T-helper 17 cell (primary cell): ENCODE measurements at places on chromosomes 2 and 18.

DNA sequence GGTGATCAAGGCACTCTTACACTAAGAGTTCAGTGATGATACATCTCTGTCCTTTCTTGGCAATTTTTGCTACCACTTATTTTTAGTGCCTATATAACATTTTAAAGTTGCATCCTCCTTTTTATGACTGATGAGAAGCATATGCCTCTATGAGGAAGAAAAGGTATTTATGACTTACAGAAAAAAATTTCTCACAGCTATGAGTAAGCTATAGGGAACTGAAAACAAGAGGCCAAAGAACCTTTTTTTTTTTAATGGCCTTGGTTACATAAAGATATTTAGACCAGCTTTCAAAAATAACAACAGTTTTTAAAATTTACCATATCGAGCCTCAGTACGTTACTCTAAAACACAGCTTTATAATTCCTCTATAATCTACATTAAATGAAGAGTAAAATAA lies 21.3 kb downstream of the MBD5 start:
- DNase-seq: no peak

- DNase-seq: no peak
These were observed 89.2 kb downstream of the NYAP2 start for GRCh38 chr2:225488743-225489142.

DNA sequence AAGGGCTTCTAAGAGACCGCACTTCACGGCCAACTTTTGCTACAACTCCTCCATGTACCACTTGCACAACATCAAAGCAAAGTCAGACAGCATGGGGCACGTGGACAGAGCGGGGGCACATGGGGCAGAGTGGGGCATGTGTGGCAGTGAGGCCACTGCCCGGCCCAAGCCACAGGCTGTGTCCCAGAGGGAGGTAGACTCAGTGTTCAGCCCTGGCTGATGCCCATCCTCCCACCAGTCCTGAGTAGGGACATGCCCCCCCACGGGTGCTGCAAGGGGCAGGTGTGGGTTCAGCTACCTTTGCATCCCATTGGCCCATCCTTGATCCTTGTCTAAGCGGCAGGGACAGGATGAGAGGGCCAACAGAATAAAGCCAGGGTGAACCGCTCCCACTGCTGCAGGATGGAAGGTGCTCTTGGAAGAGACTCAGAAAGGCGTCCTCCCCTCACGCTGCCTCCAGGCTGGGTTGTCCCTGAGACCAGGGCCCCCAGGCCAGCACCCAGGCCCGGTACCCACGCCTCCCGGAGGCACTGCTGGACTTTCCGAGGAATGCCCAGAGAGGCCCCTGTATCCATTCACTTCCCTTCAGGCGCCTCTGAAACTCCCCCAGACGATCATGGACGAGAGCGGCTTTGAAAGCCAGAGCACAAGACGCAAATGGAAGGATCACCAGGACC lies 218.2 kb downstream of the NDUFA10 start:
- no peak for DNase-seq

DNA sequence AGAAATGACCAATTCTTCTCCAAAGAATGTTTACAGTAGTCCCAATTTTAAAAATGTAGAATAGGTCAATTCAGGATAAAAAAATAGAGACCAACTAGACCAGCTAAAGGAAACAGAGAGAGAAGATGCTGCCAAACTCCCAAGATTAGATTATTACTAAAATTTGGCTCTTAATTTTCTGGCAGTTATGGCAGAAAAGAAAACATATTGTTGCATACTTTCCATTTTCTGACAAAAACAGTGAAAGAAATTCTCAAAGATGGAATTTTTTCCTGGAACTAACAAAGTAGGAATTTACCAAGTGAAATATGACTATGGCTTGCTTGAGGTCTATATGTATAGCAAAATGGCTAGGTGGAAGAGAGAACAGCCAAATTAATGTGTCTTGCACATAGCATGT lies 138.3 kb upstream of the STK17B start:
- no peak for DNase-seq

DNA sequence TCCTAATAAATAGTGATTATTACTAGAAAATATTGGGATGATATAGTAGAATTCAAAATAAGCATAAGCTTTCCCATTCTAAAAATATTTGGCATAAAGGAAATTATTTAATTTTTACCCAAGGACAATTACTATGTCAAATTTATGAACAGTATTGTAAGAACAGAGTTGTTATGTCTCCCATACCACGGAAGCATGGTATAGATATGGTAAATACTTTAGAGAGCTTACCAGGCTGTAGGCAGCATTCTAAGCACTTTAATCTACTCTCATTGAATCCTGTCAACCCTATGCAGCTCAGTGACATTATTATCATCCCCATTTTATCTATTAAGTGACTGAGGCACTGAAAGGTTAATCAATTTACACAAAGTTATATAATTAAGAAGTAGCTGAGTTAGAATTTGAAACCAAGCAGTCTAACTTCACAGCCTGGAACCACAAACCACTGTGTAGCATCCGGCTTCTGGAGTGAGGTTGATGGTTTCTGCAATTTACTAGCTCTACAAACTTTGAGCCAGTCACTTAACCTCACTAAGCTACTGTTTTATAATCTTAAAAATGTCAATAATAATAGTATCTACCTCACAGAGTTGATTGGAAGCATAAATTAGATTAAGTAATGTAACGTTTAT lies 323.7 kb downstream of the ARHGAP15 start:
- no peak for DNase-seq

DNA sequence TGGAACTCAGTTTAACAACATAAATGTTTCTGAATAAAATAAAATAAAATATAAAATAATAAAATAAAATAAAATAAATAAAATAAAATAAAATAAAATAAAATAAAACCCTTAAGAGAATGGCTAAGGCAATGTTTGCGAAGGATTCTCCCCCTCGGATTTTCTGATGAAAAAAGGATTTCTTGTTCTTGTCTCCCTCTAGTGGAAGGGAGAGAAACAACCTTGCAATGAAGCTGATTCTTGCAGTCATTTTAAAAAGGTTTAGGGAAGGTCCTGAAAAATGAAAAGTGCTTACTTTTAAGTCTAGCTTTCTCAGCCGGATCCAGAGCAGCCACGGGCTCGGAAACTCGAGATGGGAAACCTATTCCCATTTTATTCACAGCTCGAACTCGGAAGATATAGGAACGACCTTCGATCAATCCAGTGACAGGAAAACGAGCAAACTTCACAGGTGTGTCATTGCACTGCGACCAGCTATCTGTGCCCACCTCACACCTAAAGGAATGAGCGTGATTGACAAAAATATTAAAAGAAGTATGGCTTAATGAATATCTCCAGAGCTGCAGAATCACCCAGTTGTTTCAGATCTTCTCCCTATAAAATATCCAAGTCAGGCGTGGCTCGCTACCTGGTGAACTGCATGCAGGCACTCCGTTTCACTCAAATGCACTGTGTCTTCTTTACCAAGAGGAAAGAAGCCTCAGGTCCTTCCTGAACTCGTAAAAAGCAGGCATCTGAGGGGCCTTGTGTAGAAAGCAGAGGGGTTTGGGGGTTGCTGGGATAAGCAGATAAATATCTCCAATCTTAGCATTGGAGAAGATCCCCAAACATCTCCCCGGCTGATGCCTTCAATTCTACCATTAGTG lies 68.1 kb downstream of the MYOM1 start:
- DNase-seq: no peak

DNA sequence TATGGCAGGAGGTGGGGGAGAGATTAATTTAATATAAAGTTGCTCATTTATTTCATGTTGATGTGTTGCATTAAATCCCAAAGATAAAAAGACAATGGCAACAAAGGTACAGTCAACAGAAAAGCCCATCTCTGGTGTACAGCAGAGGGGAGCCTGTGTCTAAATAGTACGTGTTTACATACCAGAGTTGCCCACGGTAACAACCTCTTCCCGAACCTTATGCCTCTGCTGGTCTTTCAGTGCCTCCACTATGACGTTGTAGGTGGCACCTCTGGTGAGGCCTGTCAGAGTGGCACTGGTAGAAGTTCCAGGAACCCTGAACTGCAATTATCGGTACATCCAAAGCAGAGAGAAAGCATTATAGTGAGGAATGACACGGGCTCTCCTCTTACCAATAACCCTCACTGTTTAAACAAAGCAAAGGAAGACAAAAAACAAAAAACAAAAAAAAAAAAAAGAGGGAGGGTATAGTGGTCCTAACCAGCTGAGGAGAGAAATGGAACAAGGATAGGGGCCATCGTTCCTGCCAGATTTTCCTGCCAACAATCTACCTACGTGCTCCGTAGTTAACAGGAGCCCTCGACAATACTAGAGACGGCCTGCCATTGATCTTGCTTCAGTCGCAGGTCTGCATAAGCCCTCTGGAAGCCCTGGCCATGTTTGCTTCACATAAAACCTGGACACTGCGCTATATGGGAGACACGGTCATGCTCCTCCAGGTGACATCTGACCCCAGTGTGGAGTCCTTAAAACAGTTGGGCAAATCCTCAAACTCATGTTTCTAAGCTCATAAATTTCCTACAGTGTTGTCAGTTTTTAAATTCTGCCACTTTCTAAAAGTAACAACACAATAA lies 58.5 kb downstream of the ATIC start:
- no peak for DNase-seq

GRCh38 chr2:60516383-60516811 lies 37.1 kb downstream of the BCL11A start:
- DNase-seq: no peak

DNA sequence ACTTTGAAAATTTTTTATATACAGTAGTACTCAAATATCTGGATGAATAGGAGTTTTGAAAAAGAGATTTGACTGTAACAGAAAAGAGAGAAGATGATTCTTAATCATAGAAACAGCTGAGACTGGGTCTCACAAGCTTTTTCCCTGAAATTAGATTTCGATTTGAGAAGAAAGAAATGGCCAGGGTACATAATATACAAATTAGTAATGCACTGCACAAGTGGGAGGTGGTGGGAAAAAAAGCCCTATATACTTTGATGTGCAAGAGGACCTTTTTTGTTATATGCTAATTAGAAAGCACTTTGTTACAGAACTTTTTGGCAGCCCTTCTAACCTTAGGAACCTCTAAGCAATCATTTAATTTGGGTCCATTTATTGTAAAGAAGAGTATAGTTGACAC lies 62.9 kb downstream of the EML4 start:
- no peak for DNase-seq

DNA sequence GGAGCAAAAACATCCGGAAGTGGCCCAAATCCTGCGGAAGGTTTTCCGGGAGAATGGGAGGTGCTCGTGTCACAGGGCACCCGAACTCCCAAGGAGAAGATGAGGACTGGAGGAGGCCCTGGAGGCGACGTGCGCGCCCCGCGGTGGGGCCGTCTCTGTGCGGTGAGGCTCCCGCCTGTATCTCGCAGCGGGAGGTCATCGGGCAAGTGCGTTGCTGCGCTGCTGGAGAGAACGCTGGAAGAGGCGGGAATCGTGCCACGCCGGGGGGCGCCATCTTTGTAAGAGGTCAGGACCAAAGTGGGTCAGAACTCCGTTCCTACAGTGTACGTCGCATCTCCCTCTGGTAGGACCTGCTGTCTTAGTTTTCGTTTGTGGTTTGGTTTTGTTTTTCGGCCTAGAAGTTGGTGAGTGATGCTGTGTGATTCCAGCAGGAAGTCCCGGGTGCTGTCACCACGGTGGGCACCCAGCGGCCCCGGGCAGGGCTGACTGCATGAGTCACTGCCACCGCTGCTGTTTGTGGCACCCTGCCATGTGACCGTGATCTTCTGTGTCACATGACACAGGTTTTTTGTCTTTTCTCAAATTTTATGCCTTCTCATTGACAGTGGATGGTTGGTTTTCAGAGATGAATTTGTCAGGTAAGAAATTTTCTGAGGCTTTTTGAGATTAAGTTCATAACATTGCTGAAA lies 21.5 kb upstream of the ATP9B start:
- DNase-seq: no peak

DNA sequence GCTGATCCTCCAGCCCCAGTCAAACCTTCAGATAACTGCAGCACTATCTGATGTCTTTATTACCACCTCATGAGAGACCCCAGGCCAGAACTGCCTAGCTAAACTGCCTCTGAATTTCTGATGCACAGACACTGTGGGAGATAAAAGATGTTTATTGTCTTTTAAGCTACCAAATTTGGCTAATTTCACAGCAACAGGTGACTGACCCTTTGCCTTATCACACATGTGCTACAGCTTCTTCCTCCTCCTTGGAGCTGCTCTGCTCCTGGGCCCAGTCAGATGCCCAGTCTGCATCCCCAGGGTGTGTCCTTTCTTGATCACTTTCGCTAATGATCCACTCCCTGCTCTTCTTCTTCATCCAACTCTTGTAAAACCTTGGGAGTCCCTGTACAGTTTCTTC lies 19.6 kb upstream of the ACOXL start:
- DNase-seq: no peak

DNA sequence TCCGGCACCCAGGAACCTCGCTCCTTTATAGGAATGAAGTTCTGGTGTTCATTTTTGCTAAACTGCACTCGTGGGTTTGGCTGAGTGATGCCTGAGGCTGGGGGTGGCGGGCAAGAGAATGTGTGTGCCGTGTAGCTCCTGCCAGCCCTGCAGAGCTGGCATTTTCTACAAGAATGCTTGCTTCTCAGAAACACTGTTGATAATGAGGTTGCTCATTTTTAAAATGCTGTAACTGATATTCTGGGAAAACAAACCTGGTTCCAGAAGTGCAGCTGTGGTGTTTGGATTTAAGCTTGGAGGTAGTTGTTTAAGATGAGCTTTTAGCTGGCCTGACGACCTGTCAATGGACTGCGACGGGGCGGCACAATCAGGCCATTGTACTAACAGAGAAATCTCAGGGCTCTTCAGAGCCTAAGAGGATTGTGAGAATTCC lies 511.9 kb upstream of the TNP1 start:
- no peak for DNase-seq

DNA sequence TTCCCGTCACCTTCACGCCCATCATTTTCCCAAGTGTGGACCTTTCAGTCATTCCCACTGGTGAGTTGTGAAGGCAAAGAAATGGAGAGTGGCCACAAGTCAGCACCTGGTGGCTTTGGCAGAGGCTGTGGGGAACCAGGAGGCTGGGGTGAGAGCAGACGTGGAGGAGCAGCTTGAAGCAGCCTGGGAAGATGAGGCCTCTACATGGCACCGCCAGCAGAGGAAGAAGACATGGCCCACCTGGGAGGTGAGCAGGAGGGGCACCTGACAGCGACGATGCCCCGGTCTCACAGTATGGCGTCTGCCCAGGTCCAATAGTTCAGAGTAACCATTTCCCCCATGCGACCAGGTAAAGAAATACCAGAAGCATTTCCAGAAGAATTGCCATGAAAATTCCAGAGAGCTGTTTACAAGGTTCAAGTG lies 69.0 kb downstream of the TPO start:
- no peak for DNase-seq

DNA sequence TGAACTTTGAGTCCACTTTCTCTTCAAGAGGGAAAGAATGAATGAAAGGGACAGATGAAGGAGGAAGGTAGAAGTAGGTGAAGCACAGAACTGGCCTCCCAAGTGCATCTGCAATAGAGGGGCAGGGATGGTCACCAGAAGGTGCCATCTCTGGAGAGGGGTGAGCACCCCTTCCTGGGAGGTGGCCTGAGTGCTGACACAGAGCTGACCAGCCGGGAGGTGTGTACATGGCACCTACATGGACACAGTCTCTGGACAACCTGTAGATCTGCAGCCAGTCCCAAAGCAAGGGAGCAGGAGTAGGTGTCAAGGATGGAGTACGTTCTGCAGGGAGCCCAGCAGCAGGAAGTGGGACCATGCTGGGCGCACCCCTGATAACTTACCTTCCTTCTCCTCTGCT lies 83.2 kb downstream of the TFCP2L1 start:
- DNase-seq: no peak
